ENCODE measurements at places on chromosomes 7 and 10. TPM values are rescaled to one million over a fixed set of nuclear protein-coding genes. Genes with fewer than 3 reads are reported as not detected.

- DNase-seq = no peak
Measured at GRCh38 chr10:24465891-24466818, 257.2 kb downstream of the KIAA1217 start.

- no peak for DNase-seq
Measured at GRCh38 chr7:74373536-74373935, 80.2 kb upstream of the GTF2IRD1 start.

Gene XRCC2
- 4.6 TPM for total RNA-seq

- DNase-seq = peak; percentile 90
Measured at GRCh38 chr7:158740657-158741293, 36.2 kb upstream of the NCAPG2 start.

DNA sequence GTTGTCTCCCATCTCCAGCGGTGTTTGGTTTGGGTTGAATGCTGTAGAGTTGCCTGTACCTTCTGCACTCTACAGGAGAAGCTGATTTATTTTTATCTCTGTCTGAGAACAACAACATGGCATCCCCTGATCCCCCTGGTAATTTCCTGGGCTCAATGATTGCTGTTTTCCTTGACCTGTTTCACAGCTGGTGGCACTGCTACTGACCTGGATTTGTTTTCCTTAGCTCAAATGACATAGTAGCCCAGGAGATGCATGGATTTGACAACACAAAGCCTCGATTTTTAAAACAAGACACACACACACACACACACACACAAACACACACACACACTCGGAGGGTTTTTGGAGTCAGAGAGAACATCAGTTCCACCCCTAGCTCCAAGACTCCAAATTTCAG, 301.6 kb downstream of the NRG3 start:
- no peak for DNase-seq

Gene ZNF425
- 1.6 TPM for total RNA-seq

GRCh38 chr7:2170576-2171521, 61.9 kb downstream of the MAD1L1 start:
- no peak for DNase-seq

Gene CPN1
- not detected for total RNA-seq

Gene NPSR1
- not detected for total RNA-seq

- no peak for DNase-seq
Measured at GRCh38 chr10:123492016-123492415, 174.1 kb upstream of the GPR26 start.

DNA sequence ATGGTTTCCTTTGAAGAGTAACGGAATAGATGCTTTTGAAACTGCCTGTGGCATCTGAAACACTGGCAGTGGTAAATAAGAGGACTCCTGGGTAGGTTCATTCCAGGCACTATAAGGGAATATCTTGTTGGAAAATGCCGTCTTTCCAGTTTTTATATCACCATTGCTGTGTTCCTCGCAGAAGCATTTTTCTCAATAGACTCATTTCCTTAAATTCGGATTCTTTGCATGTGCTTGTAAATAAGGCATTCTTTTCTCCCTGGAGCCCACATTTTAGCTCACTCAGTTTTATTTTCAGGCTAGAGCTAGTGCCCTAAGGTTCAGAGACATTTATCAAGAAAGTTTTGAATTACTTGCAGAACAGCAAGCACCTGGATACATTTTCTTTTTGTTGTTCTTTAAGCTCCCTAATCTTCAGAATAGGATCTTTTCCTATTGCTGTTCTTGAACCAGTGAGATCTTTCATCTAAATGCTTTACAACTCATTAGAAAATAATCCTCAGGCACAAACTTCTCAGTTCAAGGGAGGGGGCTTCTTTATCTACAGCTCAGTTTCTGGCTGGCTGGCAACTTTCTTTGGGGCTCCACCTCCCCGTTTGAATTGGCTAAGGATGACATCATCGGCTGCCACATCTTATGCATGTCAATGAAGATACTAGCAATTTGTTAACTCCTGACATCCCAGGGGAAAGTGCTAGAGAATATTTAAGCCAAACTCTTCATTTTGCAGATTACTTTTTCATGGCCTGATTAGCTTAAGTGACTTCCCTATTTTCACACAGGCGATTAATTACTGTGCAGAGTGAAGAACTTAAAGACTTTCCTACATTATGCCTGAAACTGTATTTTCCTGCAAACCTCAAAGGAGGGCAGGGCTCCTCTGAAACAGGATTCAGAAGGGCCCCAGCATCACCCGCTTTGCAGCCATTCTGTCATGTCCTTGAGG, 133.7 kb upstream of the RSU1 start:
- no peak for DNase-seq

Gene ZFAND2A
- total RNA-seq = 23.5 TPM

DNA sequence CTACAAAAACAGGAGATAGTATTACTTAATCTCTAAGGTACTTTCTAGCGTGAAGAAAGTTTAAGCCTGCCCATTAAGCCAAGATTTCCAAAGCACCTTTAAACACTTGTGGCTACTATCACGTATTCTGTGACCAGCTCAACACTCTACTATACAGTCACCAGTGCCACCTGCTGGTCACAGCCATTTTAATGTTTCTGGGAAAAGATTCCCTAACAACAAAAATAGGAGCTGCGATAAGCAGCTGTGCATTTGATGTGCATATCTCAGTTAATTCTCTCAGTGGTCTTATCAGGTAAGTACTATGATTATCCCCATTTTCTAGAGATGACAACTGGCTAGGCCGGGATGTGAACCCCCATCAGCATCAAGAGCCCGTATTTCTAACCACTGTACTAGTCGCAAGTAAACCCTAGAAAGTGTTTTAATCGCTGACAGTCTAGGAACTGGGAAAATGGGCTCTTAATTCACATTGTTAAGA, 860 bp downstream of the SEC31B start:
- DNase-seq = no peak

GRCh38 chr10:88557658-88558057, 25.5 kb downstream of the RNLS start:
- DNase-seq = no peak

GRCh38 chr7:80881351-80881900, 37.4 kb downstream of the SEMA3C start:
- no peak for DNase-seq

DNA sequence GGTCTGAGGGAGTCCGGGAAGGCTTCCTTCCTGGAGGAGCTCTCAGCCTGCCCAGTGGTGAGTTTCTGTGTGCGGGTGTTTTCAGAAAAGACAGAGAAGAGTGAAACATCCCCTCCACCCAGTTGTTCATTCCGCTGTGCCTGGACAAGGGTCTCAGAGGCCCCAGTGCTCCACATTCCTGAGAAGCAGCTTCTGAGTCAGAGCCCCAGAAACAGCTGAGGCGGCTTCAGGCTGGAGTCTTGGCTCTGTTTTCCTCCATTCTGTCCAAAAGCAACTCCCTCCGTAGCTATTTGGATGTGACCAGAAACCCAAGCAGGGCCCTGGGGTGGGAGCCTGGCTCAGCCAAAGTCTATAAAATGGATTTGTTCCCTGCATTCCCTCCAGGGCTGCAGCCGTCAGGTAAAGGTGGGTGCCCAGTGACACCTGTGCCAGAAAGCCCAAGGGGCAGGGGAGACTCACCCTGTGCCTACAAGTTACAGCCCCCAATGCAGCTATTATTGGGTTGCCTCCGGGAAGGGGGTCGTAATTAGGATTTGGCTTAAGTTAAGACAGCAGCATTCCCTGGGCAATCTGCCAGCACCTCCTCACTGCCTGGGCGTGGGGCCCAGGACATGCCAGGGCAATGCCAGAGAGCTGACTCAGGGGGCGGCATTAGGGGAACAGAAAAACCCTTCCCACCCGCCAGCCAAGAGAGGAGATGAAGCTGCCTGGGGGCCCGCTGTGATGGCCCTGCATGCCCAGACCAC, 13.1 kb upstream of the CAMK2G start:
- DNase-seq = no peak

Gene EVX1
- not detected for total RNA-seq

DNA sequence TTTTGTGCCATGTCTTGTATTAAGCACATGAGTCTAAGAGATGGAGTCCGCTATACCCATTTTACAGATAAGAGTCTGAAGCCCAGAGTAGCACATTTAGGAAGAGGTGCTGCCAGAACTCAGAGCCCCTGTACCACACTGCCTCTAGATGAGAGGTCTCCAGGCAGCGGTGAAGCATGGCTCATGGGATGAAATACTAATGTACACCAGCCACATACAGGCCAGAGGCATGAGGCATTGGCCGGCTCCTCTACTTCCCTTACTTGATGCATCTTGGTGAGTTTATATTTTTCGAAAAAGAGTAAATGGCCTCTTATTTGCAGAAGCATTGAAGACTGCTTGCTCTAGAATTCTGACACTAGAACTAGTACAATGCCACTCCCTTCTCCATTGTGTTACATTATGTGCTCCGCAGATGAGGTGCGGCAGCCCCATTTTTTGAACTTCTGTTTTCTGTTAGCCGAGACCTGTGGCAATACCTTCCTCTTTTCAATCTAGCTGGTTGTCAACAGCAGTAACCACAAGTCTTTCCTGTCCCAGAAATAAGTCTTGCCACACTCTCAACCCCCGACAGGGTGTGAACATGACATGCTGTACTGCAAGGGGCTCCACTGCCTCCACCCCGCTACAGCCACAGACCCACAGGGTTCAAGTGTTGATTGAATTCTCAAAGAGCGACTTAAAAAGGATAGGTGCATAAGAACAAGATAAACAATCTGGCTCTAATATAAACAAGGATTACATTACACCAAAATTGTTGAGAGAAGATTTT, 145.3 kb downstream of the CELF2 start:
- DNase-seq = no peak

DNA sequence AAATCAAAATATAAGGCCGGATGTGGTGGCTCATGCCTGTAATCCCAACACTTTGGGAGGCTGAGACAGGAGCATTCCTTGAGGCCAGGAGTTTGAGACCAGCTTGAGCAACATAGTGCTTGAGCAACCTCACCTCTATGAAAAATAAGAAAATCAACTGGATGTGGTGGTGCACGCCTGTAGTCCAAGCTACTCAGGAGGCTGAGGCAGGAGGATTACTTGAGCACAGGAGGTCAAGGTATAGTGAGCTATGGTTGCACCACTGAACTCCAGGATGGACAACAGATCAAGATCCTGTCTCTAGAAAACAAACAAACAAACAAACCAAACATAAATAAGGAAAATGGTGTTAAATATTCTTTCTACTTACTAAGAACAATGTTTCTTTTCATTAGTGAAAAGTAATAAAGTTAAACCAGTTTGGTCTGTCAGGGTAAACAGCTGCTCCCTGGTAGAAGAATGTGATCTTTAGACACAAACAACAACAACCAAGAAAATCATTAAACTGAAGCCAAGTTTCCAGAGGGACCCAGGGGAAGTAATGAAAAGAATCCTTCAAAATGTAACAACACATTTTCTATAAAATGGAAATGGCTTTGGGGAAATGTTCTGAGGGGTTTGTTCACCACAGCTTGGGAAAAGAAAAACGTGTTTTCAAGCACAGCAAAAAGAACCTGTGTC, 17.5 kb upstream of the BAG3 start:
- DNase-seq = no peak

DNA sequence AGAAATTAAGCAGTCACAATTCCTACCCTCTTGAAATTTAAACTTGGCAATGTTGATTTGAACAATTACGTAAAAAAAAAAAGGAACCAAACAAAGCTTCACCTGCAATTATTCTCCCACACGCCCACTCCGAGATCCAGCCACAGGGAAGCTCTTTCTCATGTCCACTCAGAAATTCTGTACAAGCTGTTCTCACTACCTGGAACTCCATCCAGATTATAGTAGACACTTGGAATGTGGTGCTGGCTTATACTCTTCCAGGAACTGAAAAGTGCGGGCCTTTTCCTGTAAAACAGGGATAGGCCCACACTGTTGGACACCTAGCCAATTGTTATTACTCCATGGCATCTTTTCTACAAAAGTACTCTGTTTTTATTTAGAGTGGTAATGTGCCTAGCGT, 20.3 kb upstream of the TOMM7 start:
- no peak for DNase-seq

- DNase-seq = no peak
Measured at GRCh38 chr7:150556521-150557138, 10.6 kb upstream of the GIMAP4 start.

DNA sequence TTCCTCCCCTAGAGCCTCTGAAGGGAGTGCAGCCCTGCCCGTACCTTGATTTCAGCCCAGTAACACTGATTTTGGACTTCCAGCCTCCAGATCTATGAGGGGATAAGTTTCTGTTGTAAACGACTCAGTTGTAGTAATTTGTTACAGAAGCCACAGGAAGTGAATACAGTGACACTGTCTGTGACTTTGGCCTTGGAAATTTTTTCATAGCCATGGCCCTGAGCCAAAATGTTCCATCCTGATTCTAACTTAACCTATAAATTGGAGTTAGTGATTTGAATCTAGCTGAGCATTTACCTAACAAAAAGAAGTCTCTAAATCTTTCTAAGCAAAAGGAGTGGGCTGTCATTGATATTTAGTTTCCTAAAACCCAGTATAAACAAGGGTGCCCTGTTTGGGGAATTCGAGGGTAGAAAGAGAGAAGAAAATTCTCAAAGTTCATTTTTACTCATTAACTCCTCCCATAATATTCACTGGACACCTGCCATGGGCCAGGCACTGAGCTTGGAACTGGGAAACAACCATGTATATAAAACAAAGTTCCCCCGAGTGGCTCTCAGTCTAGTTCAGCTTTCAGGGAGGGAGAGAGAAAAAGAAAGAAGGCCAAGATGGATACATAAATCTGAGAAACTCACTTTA, 162.3 kb downstream of the SKIDA1 start:
- DNase-seq = no peak

Gene PILRA
- 2.5 TPM for total RNA-seq

Gene PRTFDC1
- 2.8 TPM for total RNA-seq

DNA sequence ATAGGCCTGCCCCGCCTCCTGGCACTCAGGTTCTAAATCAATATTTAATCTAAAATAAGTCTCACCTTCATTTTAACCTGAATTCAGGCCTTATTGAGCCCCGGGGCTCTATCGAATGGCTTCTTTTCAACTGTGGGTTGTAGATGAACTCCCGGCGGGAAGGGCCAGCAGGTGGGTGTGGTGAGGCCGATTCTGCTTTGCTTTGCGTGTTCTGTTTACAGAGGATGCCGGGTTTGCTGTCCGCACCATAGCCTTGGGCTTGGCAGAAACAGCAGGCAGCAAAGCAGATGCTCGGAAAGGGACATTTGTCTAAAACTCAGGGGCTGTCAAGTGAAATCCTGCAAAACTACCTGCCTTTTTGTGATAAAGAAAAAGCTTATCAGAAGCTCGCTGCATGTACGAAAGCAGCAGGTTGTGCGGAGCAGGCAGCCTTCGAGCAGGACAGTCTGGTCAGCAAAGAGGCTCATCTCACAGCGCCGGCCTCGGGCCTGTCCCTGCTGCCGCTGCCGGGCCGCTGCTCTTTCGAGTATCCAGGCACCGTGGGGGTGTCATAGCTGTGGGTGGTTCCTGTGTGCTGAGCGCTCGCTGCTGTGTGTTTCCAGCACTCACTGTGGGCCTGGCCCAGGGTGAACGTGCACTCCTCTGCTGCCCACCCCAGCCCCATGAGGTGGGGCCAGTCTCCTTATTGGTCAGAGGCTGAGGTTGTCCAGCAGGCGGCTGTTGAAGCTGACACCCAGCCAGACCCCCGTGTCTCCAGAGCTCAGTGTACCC, 434.8 kb upstream of the FOXK1 start:
- no peak for DNase-seq

Gene CAV1
- total RNA-seq = 1,027 TPM

GRCh38 chr7:155291045-155291530, 6.6 kb upstream of the INSIG1 start:
- DNase-seq = no peak
